Pancreas (tissue), 10 donors: ENCODE measurements at places on chromosomes 3 and 15. TPM values are rescaled to one million over a fixed set of nuclear protein-coding genes. Genes with fewer than 3 reads are reported as not detected.

The C3orf85 gene
- total RNA-seq, result not detected

The BCHE gene
- 0.75 TPM for total RNA-seq

- no peak for DNase-seq
Observed at GRCh38 chr3:175941352-175941751, 1082.2 kb downstream of the NAALADL2 start.

- DNase-seq, result no peak
Observed at GRCh38 chr15:52103217-52104207, 9.1 kb downstream of the BCL2L10 start.

- DNase-seq, result no peak
Observed at GRCh38 chr15:74191798-74192197, 10.8 kb downstream of the STRA6 start.

DNA sequence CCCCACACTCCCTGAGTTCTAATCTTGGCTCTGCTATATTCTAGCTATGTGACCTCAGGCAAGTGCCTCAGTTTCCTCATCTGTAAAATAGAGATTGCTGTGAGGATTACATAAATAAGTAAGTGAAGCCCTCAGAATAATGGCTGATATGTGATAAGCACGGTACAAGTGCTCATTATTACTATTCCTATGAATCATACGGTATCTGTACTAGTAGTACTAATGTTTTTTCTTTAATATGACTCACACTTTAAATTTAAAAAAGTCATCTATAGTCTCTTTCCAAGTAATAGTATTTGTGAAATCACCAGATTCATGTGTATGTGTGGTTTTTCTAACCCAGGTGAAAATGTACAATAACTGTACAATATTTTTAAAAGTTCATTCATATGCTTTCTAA is 58.7 kb downstream of the CLDN11 start:
- DNase-seq, result no peak

DNA sequence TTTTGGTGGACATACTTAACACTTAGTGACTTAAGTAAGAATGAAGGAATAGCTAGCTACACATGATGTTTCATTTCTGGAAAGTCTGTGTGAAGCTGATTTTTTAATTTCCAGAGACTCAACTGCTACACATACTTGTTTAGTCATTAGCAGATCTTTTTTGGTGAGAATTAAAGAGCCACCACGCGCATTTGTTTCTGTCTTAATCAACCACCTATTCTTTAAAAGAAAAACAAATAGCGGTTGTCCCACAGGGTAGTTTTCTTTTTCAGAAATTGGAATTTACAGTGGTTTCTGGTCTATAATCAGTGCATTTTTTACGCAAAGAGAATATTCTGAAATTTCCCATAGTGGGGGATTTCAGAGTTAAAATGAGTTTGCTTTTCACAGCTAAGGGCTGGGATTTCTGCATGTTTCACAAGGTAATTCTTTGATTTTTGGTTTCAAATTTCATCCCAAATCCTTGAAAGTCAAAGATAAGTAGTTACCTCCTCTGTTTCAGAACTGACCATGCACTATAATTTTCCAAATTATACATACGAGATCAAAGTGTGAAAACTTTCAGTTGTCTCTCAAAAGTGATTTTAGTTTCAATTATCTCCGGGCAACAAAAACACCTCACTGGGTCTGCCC is 631.0 kb upstream of the GRM7 start:
- no peak for DNase-seq

DNA sequence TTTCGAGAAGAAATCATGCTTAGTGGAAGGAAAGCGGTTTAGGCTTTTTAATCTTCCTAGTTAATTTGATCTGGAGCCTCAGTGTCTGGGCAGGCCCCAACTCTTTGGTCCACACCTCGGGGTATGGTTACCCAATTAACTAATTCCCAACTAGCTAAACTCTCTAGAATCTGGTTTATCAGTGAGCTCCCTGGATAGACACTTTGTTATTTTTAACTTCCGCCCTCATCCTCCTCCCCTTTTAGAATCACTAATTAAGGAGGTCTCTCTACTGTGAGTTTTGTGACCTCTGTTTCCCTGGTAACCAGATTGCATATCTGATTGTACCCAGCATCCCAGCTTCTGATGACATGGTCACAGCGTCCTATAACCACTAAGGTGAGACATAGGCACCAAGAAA is 112.2 kb downstream of the RARB start:
- DNase-seq, result no peak

- no peak for DNase-seq
Observed at GRCh38 chr3:186073641-186074040, 35.2 kb downstream of the ETV5 start.
